ENCODE measurements at places on chromosomes 7 and 10.

GRCh38 chr10:21234761-21235160, 290.7 kb downstream of the SKIDA1 start:
- no peak for DNase-seq

DNA sequence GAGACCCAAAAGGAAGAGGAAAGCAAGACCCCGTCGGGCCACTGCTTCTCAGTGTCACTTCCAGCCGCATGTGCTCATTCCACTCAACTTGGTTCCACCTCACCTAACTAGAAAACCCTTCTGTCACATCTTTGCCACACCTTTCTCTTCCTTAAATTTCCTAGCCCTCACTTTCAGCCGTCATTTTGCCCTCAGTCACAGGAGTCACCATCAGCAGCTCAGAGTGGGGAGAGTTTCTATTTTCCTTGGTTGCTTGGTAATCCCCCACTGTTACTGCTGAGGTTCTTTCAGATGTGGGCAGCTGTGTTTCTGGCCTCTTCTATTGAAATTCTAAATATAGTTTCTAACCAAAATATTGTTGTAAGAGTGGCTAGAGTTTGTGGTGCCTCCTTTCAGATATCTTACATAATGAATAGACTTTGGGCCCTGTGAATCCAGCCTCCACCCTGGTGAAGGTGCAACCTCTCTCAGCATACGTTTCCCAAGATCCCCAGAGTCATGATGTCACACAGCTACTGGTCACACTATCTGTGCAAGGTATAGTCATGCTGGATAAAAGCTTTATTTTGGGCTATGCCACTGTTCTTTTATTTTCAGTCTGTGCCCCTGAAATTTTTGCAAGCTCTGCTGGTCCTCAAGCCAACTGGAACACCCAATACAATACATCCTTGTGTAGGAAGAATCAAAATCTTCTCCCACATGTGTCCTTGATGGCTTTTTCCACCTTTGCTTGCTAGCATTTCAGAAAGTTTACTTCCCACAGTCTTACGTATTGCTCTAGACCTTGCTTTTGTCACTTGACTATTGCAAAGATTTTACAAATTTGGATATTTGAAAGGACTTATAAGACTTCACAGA, 9.2 kb downstream of the AGBL3 start:
- DNase-seq, result no peak

GRCh38 chr7:2046581-2047565, 185.9 kb downstream of the MAD1L1 start:
- peak; percentile 92 for DNase-seq

DNA sequence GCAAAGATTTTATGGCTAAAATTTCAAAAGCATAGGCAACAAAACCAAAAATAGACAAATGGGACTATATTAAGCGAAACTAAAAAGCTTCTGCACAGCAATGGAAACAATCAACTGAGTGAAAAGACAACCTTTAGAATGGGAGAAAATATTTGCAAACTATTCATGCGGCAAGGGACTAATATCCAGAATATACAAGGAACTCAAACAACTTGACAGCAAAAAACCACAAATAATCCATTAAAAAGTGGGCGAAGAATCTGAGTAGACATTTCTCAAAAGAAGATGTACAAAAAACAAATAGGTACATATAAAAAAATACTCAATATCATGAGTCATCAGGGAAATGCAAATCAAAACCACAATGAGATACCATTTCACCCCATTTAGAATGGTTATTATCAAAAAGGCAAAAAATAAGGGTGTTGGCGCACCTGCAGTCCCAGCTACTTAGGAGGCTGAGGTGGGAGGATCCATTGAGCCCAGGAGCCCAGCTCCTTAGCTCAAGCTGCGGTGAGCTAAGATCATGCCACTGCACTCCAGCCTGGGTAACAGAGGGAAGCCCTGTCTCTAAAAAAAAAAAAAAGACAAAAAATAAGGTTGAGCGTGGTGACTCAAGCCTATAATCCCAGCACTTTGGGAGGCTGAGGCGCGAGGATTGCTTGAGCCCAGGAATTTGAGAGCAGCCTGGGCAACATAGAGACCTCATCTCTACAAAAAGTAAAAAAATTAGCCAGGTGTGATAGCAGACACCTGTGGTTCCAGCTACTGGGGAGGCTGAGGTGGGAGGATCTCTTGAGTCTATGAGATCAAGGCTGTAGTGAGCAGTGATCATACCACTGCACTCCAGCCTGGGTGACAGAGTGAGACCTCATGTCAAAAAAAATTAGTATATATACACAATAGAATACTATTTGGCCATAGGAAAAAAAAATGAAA, 4.2 kb upstream of the CCM2 start:
- DNase-seq, result no peak

DNA sequence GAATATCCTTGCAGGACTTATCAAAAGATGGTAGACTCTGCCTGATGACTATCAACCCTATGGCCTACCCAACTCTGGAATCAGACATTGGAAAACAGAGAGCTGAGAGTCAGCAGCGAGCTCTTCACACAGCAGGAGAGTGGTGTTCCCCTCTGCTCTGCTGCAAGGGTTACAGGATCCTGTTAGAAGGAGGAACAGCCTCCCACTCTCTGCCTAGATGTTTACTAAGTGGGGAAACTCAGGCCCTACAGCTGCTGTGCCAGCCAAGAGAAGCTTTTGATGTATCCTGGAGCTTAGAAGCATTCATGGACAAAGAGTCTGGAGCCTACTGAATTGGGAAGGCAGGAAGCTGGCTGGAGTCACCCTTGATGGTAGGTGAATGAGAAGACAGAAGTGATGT, 104.6 kb downstream of the ABLIM1 start:
- DNase-seq, result no peak

GRCh38 chr10:118047157-118047719, 497 bp upstream of the RAB11FIP2 start:
- DNase-seq, result no peak

GRCh38 chr7:44077061-44077460, 5.3 kb downstream of the POLM start:
- DNase-seq, result no peak

DNA sequence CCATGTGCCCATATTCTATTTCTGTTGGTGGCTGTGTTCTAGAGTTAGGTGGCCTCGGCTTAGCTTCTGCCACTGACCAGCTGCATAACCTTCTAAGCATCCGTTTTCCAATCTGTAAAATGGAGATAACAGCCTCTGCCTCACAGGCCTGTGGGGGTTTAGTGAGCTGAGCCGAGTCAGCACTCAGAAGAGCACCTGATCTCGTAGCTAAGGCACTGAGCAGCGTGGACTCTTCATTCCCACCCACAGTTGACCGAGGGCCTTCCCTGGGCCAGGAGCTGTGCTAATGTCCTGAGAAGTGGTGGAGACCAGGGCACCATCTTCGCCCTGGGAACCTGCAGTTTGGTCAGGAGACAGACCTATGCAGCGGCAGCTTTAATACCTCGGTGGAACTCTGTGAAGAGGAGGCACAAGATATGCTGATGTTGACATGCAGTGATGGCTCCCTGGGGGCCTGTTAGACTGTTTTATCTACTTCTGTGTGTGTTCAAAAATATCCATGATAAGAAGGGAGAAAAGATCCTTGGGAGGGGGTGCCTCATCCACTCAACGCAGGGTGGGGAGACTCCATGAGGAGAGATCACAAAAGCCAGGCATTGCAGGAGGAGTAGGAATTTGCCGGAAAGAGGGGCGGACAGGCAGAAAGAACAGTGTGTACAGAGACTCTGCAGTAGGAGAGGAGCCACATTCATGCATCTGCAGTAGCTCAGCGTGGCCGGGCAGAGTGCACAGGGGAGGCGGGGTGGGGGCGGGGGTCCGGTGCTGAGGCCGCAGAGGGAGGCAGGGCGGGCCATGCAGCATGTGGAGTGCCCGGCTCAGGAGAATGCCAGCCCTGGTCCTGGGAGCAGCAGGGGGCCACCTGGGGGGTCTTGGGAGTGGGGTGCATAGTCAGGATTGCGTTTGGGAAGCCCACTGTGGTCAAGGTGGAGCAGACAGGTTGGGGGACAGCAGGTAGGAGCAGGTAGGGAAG, 136.8 kb downstream of the C10orf105 start:
- DNase-seq, result no peak

- no peak for DNase-seq
Observed at GRCh38 chr7:154853063-154853726, 149.7 kb downstream of the PAXIP1 start.

DNA sequence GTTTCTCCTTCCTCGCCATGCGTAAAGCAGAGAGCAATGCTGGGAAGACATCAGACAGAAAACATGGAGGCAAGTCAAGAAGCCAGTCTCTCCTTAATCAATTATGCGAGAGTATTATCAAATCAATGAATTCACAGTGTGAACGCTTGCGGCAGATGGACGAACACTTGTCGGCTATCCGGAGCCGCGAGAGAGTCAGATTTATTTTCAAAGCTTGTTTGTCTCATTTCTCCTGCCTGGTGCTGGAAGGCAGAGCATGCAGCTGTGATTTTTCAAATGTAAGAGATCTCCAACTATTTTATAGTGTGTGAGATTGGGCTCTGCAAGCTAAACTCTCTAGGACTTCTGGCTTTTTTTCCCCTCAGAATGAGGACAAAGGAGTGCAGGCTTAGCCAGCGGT, 252.3 kb downstream of the SNX10 start:
- DNase-seq, result no peak
